Colonic mucosa (tissue), 4 donors: ENCODE measurements at places on chromosomes 2 and 18.

DNA sequence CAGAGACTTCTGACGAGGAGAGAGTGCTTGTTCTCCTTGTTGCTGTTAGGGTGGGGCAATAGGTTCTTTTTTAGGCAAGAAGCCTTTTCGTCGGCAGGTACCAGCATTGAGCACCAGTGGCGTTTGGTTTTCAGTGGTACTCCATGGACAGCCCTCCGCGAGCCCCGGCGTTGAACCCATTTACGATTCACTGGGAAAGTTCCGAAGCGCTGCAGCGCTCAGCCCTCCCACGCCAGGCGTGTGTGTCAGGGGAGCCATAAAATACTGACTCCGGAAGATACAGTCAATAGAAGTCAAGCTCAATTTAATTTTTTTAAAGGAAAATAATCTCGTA lies 494 bp upstream of the ROCK1 start:
- DNase-seq = no peak

- DNase-seq = no peak
These were observed 22.0 kb upstream of the FZD5 start for GRCh38 chr2:207791579-207792243.

DNA sequence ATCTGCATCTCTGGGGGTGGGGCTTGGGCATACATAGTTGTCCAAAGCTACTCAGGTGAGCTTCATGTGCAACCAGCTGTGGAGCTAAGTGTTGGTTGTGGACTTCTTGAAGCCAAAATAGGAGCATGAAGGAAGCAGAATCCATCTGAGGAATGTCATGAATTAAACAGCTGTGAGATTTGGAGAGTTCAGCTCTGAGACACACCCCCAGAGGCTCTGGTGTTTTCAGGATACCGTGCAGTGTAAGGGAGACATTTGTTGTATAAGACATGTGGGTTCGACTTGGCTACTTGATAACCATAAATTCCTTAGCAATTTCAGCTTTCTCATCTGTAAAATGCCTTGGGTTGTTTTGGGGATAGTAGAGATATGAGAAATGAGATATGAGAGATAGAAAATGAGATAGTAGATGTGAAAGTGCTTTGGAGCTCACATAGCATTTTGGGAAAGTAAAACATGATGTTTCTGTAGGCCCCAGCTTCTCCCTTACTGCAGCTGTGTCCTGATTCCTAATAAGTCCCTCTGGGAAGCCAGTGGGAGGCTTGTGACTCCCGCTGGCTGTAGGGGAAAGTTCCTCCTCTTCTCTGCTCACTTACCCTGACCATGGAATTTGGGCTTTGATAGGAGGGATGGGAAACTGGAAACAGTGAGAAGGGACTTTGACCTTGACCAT lies 50.0 kb downstream of the DPYSL5 start:
- no peak for DNase-seq

GRCh38 chr18:9215221-9215933 lies 78.8 kb downstream of the ANKRD12 start:
- peak; percentile 24 for DNase-seq

- DNase-seq = no peak
These were observed 117.5 kb upstream of the SLC14A2 start for GRCh38 chr18:45497595-45498286.

DNA sequence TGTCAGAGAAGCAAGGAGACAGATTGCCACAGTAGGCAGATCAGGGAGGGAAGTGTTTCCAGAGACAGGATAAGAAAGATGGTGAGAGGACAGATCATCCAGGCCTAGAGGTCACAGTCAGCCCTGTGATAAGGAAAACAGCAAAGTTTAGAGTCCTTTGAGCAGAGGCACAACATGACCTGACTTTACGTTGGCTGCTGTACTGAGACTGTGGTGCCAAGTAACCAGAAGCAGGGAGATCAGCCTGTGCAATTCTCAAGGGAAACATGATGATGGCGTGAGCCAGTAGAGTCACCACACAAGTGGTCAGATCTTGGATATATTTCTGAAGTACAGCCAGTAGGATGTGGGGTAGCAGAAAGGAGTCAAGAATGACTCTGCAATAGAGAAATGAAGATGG lies 43.7 kb downstream of the SMC6 start:
- no peak for DNase-seq

DNA sequence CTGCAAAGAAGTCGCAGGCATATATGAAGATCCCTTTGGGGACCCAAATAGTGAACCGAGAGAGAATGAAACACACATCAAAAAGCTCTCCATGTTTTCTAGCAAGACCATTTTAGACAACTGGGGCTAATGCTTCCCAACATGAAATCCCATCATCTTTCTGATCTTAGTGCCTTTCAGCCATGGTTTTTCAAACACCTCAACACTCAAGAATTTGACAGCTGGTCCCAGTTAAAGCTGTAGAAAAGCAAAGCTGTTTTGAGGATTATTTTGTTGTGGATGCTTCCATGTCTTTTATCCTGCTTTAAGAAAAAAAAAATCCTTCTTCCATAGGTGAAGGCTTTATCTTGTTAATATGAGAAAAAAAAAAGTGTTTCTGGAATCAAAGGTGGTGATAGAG lies 259.1 kb downstream of the STK39 start:
- DNase-seq = no peak

GRCh38 chr2:237421542-237422116 lies 7.7 kb upstream of the COL6A3 start:
- peak; percentile 80 for DNase-seq

DNA sequence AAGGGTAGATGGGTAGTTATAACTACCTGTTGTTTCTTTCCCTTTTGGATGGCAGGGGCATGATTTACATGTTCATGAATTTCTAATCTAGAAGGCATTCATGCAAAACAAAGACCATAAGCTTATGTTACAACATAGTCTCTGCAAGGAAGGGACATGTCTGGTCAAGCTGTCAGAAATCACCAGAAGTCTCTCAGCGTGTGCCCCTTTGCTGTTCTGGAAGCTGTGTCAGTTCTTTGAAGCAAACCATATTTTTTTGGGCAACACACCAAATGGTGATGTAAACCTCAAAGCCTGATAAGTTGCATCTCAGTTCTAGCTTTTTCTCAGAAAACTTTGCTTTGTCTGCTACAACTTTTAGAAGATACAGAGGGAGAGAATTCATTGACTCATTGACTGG lies 173.5 kb upstream of the CTAGE1 start:
- no peak for DNase-seq

- DNase-seq = no peak
These were observed 39.8 kb upstream of the TMEM178A start for GRCh38 chr2:39625927-39626270.

DNA sequence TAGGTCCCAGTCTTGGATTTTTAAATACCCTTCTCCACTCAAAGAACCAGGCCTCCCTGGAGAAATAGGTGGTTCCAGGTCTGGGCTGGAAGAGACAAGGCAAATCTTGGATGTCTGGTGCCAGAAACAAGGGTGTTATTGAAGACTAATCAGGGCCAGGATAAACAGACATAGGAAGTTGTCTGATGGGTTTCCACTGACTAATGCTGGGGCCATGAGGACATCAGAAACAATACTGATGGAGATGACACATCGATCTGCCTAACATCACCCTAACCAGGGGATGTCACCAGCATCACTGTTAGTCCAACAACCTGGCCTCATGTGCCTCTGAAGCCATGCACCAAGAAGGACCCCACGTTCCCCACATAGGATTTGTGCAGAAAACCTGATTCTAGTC lies 42.5 kb upstream of the GLI2 start:
- no peak for DNase-seq
